Activated CD4-positive, alpha-beta memory T cell treated with anti-CD3 and anti-CD28 coated beads for 36 hours (primary cell): ENCODE measurements at places on chromosomes 2 and 18. TPM values are rescaled to one million over a fixed set of nuclear protein-coding genes. Genes with fewer than 3 reads are reported as not detected.

DNA sequence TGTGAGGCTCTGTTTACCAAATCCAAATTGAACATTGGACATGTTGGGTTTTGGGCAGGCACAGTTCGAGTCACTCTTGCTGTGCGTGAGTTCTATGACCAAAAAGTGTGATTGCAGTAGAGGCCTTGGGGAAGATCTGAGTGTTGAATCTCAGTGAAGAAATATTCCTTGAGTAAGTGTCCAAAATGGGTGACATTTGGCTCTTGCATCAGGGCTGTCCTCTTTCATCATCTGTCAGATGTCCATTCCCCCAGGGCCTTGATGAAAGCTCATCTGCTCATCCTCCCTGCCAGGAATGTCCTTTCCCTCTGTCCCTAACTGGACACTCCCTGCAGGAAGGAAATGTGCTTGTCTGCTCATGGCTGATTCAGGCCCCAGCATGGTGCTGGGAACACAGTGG is 6.4 kb upstream of the SFTPB start:
- no peak for DNase-seq

- no peak for DNase-seq
These were observed 67.6 kb upstream of the MCFD2 start for GRCh38 chr2:46983065-46983801.

DNA sequence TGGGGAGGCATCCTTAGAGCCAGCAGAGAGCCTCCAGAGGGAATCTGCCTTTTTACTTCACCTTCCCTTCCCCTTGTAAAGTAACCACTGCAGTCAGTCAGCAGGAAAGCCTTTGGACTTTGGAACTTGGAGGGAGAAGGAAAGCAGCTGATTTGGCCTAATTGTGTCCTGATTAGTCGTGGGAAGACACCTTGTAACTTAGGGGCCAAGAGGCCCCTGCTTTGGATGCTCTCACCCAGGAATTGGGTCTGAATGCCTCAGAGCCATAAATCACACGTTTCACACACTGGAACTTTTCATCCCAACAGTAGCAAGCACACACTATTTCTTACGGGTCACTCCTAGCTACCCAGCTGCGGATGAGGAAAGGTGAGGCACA is 81.0 kb upstream of the PPM1B start:
- DNase-seq, result no peak

DNA sequence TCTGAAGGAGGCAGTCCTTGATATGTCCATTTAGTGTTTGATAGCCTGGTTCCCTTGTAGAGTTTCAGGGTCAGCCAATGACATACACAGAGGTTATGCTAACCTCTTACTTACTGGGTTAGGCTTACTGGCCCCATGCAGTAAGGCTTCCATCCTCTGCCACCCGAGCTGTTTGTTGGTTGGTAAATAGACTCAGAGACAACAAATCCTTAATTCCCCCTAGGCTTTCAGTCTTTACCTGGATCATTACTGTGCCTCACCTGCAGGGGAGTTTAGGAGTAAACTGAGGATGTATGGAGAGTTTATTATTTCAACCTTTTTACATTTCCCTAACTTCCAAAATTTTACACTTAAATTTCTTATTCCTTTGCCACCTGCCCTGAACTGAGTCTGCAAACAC is 452.7 kb upstream of the HNMT start:
- no peak for DNase-seq

The FHOD3 gene
- not detected for total RNA-seq

DNA sequence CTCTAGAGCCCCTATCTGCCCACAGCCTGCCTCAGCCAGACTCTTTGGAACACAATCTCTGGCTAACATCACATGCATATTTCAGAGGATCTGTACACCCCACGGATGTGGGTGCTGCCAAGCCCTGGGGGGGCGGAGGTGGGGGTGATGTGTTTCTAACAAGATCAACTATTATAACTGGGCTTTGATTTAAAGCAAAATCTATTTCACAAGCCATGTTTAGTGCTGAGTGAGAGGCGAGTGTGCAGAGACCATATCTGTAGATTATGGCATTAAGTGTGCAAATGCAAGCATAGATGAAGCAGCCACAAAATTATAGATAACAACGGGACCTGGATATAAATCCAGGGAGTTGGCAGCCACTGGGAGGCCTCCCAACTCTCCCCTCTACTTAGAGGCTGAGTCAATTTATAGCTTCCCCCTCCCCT is 135.8 kb upstream of the SMAD2 start:
- DNase-seq, result no peak

DNA sequence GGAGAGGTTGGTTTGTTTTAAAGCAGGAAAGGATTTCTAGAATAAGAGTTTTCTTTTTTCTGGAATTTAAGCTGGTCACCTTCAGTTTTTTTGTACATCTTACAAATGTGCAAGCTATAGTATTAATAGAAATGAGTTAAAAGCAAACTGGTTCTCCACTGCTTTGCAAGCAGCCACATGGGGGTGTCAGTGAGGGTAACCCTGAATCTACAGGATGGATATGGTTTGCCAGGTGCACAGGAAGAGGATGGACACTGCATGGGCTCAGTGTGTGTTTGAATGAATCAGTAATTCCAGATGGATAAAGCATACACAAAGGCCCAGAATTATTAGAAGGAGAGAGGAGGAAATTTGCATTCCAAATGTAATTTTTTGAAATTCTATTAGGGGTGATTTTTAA is 89.0 kb downstream of the MAPRE2 start:
- DNase-seq, result no peak

GRCh38 chr2:152846697-152847470 is 128.5 kb downstream of the ARL6IP6 start:
- no peak for DNase-seq

- no peak for DNase-seq
These were observed 64.1 kb downstream of the NRP2 start for GRCh38 chr2:205746420-205746785.

GRCh38 chr2:28567061-28567471 is 71.2 kb downstream of the PLB1 start:
- no peak for DNase-seq

- no peak for DNase-seq
These were observed 185.1 kb downstream of the DLGAP1 start for GRCh38 chr18:4270016-4270415.

The TTR gene
- not detected for total RNA-seq

DNA sequence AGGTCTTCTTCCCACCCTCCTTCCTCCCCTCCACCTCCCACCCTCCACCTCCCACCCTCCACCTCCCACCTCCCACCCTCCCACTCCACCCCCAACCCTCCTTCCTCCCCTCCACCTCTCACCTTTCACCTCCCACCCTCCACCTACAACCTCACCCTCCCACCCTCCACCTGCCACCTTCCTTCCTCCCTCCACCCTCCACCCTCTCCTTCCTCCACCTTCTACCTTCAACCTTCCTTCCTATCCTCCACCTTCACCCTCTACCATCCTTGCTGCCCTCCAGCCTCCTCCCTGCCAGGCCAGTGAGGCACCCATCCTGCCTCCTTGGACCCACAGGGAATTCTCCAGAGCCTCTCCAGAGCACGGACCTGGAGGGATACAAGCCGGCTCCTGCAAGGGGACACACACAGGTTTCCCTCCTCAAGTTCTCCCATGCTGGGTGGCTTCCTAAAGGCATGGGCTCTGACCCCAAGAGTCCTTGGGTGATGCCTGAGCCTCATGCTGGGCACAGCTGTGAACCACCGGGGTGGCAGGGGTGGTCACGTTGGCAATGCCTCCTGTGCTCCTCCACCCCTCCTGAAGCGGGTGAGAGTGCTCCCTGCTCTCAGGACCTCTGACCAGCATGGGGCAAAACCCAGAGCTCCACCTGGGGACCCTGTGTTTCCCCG is 293.0 kb downstream of the NDUFA10 start:
- no peak for DNase-seq

The EFHD1 gene
- 1.2 TPM for total RNA-seq

GRCh38 chr2:97868986-97869721 is 126.6 kb downstream of the TMEM131 start:
- no peak for DNase-seq

GRCh38 chr2:201909348-201909747 is 103.0 kb downstream of the CDK15 start:
- DNase-seq, result no peak

- DNase-seq, result no peak
These were observed 45.8 kb downstream of the SH3RF3 start for GRCh38 chr2:109174626-109175349.

The ABCB11 gene
- not detected for total RNA-seq

DNA sequence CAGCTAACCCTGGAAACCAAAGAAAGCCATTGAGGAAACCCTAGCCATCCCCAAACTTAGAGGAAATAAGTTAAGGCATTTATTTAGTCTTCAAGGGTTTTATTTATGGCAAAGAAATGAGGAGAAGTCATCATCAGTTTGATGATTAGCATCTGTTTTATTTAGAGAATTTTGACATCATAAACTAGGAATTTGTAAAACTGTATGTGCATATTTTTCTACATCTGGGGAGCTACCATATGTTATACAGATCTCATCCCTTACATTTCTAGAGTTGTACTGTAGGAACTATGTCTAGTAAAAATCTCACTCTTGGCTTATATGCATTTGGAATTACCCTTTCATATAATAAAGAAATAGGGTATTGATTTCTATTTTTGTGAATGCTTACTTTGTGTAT is 48.7 kb downstream of the FMNL2 start:
- no peak for DNase-seq

DNA sequence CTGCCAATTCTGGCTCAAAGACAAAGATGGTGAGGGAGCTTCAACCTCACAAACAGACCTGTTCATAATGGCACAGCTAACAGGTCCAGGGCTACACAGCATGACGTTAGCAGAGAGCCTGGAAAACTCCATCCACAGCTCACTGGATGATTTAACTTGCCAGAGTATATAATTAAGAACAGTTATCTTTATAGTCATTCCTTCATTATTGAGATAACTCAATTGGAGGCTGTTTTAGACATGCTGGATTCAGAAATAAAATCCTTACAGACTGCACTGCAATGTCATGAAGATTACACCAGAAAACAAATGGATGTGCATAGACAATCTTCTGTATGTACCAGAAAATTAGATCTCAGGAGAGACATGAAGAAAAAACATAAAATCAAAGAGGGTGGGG is 55.1 kb upstream of the LYPD1 start:
- DNase-seq, result no peak

DNA sequence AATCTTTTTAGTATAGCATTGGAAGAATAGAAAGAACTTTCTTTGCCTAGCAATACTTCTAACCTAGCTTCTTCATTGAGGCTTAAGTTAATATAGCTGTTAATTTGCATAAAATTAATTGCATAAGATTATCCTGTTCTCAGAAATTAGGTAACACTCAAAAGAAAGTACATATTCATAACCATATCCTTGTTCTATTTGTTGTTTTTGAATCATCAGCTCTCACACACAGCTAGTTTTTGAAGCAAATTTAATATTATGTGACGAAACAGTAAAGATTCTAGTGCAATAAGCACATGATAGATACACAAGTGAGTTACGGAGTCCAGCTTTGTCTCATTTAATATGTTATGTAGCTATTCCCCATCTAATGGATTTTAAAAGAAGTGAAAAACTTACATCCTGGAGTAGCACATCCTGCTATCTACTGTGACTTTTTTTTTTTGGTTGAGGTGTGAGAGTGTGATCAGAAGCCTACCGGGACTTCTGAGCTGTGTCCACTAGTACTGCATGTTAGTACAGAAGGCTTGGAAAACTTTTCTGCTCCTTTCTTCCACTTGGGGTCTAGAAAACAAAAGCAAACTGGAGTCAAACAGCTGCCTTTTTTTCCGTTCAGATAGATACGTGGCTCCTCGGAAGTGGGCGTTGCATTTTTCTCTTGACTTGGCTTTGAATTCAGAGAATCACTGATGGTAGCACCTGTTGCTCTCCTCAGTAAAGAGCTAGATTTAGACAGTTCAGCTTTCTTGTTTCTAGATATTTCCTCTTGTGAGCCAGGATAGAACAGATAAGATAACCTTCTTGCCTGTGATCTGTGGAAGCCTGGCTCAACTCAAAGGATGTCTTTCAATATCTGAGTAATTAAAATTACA is 27.2 kb downstream of the KDM3A start:
- peak; percentile 51 for DNase-seq

GRCh38 chr2:214410918-214411554 is at the start of gene VWC2L:
Gene VWC2L (plus strand): TSS chr2:214411054. CDS start chr2:214414194, 3,140 bp downstream.
- DNase-seq, result peak; percentile 44

- DNase-seq, result no peak
These were observed 207.2 kb upstream of the SETBP1 start for GRCh38 chr18:44473394-44474066.

The UBE2F gene
- total RNA-seq, result 52.9 TPM

DNA sequence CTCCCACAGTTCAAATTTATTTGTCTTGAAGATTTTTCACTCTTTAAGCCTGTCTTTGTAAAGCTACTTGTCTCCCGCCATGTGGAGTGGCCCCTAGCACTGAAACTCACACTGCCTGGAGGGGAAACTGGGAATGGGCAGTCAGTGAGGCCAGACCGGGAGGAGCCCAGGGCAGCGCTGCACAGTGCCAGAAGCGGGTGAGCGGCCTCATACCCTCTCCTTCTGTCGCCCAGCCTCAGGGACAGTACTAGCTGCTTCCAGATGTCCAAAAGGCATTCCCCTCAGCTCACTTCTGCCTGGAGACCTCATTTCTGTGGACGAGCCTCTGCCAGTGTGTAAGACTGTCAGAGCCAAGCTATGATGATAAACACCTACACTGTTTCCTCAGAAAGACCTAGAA is 79.9 kb downstream of the SEPTIN10 start:
- no peak for DNase-seq

The IMPACT gene
- total RNA-seq, result 15.9 TPM

GRCh38 chr2:122748552-122749011 is 993.1 kb downstream of the TSN start:
- DNase-seq, result no peak

The IL1R1 gene
- 20.3 TPM for total RNA-seq

- DNase-seq, result no peak
These were observed 22.4 kb downstream of the CRYGD start for GRCh38 chr2:208101716-208102631.

- DNase-seq, result no peak
These were observed 40.6 kb upstream of the ST3GAL5 start for GRCh38 chr2:85929096-85930050.

- no peak for DNase-seq
These were observed 146.8 kb downstream of the RBM43 start for GRCh38 chr2:151114874-151115273.

GRCh38 chr2:61471905-61472805 is 1.3 kb upstream of the USP34 start:
- peak; percentile 35 for DNase-seq

- no peak for DNase-seq
These were observed 25.1 kb upstream of the TXNDC2 start for GRCh38 chr18:9860682-9861081.

The MTCL1 gene
- 0.56 TPM for total RNA-seq

DNA sequence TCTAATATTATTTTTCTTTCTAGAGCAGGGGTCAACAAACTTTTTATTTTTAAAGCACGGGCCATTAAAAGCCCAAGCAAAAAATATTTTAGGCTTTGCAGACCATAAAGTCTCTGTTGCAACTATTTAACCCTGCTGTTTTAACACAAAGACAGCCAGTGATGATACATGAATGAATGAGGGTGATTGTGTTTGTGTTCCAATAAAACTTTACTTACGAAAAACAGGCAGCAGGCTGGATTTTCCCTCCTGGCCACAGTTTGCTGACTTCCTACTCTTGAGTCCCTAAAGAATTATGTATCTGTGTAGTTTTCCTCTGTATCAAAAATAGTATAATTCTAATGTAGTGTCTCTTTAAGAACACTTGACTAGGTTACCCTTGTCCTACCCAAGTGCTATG is 402.0 kb downstream of the ADCYAP1 start:
- DNase-seq, result no peak

GRCh38 chr2:207662203-207662602 is 37.0 kb upstream of the METTL21A start:
- DNase-seq, result peak; percentile 13

- no peak for DNase-seq
These were observed 68.5 kb upstream of the OSR1 start for GRCh38 chr2:19426941-19427340.

GRCh38 chr18:27206411-27206810 is 21.3 kb upstream of the CHST9 start:
- no peak for DNase-seq
